CD4-positive, alpha-beta T cell treated with Interferon gamma for 1 hour (primary cell): ENCODE measurements at places on chromosomes 3 and 15.

DNA sequence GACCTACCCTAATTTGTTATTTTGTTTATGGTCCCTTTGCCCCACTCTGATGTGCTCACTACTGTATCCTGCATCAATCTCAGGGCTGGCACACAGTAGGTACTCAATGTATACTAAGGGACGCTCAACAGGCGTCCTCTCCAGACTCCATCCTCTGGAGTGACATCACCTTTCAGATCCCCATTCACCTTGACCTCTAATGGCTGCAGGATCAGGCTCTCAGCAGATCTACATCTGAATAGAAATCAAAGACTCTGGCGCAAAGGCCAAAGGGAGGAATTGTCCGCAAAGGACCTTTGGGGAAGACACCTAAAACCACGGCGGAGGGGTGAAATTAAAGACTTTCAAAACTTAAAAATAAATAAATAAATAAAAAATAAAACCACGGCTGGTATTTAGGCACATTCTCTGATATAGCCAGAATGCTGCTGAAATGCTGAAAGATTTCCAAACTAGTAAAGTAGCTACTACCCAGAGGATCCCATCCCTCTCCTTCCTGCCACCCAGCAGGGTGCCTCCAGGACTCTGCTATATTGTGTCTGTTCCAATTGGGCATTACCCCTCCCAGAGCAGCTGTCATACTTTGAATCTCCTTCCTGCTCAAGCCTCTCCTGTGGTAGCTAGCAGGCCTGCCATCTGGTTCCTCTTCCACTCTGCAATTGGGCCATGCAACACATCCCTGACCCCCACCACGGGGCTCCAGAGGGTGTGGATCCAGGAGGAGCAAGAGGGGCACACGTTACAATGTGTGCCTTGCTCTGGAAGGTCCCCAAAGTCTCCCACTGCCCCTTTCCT lies 6.1 kb downstream of the SHF start:
- DNase-seq = no peak

- DNase-seq = no peak
Observed at GRCh38 chr3:2250783-2251182, 152.1 kb downstream of the CNTN4 start.

DNA sequence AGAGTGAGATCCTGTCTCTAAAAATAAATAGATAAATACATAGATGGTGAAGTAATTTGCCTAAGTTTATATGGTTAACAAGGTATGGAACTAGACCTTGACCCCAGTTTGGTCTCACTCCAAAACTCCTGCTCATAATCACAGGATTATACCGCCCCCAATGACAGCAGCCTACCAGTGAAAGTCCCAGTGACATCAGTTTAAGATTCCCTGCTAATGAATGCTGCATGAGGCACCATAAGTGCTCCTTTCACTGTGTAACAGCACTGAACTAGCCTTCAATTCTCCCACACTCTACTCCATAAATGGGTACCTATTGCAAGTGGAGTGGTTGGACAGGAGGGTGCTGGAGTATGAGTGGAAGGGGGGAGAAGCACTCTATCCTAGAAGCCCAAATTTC lies 23.7 kb upstream of the THSD4 start:
- DNase-seq = no peak

- no peak for DNase-seq
Observed at GRCh38 chr15:36742696-36743095, 163.3 kb downstream of the CDIN1 start.

DNA sequence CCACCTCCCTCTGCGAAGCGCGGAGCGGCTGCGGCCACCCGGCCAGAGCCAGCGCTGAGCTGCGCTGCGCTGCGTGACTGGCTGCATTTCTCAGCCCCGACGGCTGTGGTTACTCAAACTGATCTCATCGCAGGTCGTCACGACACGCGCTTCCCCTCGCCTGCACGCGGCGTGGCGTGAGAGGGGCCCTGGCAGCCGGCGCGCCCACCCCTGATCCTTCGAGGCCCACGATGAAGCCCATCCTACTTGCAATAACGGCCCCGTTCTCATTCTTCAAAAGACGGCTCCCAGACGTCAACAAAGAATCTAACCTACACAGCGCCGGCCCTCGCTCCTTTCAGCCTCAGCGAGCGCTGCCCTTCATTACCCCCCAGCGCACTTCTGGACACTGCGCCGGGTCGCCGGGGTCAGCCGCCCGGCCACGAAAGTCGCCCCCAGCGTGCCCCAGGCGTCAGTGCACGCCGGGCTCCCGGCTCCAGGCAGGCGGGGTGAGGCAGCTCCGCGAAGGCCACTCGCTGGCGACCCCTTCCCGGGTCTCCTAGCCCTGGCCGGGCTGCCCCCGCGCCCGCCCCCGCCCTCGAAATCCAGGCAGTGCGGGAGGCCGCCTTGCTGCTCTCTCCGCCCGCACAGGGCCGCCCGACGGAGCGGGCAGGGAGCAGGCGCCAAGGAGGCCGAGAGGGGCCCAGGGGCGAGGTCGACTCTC lies 9.9 kb upstream of the LEKR1 start:
- DNase-seq = peak; percentile 40

DNA sequence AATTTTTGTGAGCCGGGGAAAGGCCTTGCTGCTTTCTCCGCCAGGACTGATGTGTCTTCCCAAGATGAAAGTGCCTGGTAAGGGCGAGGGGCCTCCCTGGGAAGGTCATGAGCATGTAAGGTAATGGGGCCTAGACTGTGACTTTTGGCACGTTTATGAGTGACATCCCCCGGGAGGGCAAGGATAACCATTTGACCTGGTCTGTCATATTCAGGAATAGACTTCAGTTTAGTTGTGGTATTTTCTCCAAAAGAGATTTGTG lies 631 bp upstream of the CNBP start:
- DNase-seq = no peak

DNA sequence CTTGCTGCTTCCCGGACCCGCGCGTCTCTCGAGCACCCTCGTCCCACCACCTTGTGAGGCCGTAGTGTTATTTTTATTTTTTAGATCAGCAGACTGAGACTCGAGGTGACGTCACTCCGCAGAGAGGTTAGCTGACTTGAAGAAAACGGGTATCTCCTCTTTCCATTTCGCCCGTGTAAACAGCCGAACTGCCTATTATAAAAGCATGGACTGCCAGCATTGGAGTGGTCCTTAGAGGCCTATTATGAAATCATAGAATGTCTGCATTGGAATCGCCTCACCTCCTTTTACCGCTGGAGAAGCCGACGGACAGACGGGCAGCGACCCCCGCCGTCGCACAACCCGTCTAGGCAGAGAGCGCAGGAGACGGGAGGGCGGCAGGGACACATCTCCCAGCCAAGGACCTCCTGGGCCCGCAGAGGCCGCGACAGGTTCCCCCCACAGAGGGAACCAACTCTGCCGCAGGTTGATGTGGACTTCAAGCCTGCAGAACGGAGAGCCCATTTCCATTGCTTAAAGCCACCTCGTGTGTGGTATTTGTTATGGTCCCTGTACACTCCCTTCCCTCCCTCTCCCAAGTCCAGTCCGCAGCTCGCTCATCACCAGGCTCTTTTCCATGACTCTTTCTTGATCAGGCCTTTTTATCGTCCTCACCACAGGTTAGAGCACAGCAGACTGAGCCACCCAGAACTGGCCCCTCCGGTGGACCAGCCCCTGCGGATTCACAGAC lies 540 bp upstream of the PPP1R2 start:
- no peak for DNase-seq

- DNase-seq = no peak
Observed at GRCh38 chr15:100295939-100296565, 45.7 kb downstream of the ADAMTS17 start.

DNA sequence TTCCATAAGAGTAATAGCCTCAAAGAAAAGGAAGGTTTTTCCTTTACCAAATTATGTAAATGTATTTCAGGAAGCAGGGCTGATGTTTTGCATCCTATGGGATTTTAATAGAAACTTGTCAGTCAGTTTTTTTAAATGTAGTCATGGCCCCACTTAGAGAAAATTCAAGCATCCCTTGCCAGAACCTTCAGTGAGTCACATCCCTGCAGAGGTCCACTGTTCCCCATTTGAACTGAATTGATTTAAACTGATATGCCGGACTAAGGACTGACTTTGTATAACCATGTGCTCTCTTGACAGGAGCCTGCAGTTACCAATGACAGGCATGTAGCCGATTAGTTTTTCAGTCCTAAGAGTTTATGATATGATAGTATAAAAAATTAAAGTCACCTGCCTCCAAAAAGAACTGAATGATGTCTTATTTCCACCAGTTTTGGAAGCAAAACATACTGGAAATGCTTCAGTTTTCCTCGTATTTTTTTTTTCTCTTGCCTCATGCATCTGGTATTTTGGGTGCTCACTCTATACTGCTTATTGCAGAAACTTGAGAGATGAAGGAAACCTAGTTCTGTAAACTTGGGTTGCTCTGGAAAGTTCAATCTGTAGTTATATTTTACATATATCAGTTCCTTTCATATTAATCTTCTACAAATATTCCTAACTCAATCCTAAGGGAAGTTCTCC lies 30.7 kb downstream of the LRTM1 start:
- DNase-seq = no peak

- no peak for DNase-seq
Observed at GRCh38 chr15:60264566-60264965, 133.2 kb downstream of the ANXA2 start.

DNA sequence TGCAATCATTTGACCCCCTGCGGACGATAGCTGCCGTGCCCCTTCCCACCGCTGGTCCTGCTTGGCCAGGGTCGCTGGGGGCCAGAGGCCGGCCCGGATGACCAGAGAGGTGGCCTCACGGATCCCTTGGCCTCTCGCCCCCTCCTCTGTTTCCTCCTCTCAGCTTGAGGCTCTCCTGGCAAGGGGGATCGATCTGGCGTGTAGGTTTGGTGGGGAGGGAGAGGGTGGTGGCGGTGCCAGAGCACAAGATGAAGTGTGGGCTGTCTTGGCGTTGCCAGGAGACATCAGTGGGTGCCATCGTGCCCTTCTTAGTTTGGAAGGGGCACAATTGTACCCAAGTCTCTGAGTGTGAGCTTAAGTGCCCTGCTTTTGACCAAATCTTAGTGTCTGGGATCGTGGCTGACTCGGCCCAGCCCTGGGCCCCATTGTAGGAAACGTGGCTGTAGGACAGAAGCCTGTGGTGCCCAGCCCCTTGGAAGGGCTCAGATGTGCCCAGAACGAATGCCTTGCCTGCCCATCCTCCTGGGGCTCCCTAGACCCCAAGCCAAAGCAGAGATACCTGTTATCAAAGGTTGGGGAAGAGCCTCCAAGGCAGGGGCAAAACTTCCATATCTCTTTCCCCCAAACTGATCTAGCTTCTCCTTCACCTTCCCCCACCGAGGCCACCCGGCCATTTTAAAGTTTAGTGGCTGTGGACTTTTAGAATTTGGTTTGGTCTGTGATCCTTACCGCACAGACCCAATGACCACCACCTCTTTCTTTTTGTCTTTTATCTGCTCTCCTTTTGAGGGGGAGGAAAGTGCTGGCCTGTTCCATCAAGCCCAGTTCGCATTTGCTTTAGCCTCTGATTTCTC lies 14.4 kb downstream of the NR2F2 start:
- DNase-seq = no peak

DNA sequence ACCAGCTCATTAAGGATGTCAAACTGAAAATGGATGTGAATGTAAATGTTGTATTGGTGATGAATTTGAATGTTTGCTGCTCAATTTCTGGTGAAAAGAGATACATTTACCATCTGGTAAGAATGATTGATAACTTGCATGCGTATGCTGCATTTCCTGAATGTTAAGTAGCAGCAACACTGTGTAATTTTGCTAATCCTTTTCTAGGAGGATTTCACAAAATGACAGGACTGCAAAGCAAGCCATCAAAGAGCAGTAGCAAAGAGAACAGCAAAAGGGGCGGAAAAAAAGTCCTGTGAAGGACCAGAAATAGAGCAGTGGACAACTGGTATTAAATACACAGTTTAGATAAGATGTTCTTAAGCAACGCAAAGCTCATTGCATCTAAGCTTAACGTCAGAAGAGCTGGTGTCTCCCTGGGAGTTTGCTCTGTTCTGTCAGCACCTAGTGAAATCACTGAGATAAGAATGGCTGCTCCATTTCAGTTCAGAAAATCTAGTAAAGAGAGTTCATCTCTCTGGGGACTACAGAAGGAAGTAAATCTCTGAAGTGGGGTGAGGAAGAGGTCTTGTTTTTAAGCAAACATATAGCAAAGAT lies 23.5 kb upstream of the PAQR5 start:
- DNase-seq = no peak

GRCh38 chr3:175457301-175457700 lies 598.2 kb downstream of the NAALADL2 start:
- no peak for DNase-seq

DNA sequence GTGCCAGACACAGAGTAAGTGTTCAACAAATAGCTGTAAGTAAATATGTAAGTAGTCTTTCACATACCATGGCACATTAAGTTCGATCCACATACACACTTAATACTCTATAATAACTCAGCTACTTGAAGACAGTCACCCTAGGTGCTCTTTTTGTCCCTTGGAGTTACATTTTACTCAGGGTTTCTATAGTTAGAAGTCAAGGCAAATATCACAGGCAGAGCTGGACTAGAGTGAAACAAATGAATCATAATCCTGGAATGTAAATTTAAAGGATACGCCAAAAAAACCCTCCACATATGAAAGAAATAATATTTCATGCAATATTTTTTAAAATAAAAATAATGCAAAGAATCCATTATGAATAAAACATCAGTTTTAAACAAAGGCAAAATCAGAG lies 461.8 kb downstream of the MAGI1 start:
- no peak for DNase-seq

DNA sequence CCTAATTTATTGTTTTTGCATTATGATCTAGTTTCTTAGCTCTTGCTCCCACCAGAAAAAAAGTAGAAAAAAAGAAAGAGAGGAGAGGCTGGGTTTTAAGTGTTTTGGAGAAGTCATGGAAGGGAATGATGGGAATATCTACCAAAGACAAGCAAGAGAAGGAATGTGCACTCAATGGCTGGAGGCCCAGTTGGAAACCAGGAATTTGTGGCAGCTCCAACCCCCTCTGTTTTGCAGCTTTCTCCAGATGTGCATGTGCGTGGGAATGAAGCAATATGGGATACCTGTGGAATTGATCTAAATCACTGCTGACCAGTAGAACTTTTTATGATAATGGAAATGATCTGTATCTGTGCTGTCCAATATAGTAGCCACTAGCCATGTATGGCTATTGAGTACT lies 27.1 kb downstream of the EIF2AK4 start:
- no peak for DNase-seq
